ENCODE measurements at places on chromosomes 3 and 15. TPM values are rescaled to one million over a fixed set of nuclear protein-coding genes. Genes with fewer than 3 reads are reported as not detected.
A peak's percentile ranks its signal among the peaks of the same experiment; 100 is the strongest.

DNA sequence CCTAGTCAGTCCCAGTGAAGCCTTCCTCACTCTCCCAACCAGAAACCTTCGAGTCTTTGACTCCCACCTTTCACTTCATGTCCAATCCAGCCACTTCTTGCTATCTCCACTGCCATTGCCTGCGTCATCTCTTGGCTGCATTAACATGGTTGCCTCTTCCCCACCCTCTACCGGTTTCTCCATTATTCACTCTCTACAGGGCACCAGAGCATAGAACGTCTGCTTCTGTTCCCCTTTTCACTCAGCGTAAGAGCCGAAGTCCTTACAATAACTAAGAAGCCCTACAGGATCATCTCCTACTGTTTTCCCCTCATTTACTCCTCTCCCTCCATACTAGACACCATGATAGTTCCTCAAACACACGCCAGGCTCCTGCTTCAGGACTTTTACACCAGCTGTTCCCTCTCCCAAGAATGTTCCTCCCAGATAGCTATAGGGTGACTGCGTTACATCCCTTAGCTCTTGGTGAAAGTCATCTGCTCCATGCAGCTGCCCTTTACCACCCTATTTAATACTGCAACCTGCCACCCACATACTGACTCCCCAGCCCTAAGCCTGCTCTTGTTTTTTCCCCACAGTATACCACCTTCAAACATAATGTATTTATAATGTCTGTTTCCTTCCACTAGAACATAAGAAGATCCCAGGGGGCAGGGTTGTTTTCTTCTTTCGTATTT is 30.9 kb downstream of the RCN2 start:
- no peaks in the 10 kb centered on the region for H3K36me3 ChIP-seq
- no peak for DNase-seq
- H3K4me1 ChIP-seq = peaks cover 61% of the 10 kb centered on the region
- H3K27ac ChIP-seq = peak overlapping the region; percentile 81

DNA sequence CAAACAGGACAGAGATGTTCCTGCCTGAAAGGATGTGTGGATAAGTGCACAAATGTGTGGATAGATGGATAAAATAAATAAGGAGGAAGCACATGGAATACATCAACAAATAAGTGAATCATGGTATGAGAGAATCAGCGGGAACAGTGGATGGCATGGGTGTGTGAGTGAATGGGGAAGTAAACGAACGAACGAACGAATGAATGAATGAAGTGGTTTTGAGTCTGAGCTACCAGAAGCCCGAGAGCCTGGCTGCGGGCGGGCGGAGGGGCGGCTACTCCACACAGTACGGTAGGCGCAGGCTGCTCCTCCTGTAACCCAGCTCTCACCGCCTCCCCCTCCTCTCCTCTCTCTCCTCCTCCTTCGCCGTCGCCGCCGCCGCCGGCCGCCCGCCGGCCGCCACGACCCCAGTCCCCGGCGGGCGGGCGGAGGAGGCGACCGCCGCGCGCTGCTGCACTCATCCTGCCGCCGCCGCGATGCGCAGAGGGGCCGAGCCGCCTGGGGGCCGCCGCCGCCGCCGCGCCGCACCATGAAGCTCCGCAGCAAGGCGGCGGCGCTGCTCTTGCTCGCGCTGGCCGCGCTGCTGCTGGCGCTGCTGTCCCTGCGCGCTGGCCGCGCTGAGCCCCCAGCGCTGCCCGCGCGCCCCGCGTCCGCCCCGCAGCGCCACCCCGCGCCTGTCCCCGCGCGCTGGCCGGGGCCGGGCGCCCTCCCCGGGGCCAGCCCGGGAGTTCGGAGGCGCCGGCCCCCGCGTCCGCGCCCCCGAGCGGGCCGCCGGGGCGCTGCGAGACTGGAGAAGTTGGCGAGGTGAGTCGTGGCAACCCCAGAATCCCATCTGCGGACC is at the start of gene GXYLT2:
Gene GXYLT2, plus strand, starts transcription at position 342 of the 841 bp plus-strand sequence. Its CDS starts 188 bp downstream, at position 530.
- H3K4me1 ChIP-seq = peaks cover 42% of the 10 kb centered on the region
- no peaks in the 10 kb centered on the region for H3K36me3 ChIP-seq
- H3K27ac ChIP-seq = peak within 1 kb of the TSS; percentile 74
- no peaks in the 10 kb centered on the region for H3K27me3 ChIP-seq
- H3K4me3 ChIP-seq = peak within 1 kb of the TSS; percentile 74
- peak; percentile 28 for DNase-seq

- H3K4me1 ChIP-seq = no peaks in the 10 kb centered on the region
- H3K36me3 ChIP-seq = no peaks in the 10 kb centered on the region
These were observed 126.1 kb upstream of the ALDH1A3 start for GRCh38 chr15:100753503-100753902.

LRTM1 gene
- not detected for total RNA-seq

ADAMTS17 gene
- total RNA-seq = 8.1 TPM
